ENCODE measurements at places on chromosomes 1 and 21.

DNA sequence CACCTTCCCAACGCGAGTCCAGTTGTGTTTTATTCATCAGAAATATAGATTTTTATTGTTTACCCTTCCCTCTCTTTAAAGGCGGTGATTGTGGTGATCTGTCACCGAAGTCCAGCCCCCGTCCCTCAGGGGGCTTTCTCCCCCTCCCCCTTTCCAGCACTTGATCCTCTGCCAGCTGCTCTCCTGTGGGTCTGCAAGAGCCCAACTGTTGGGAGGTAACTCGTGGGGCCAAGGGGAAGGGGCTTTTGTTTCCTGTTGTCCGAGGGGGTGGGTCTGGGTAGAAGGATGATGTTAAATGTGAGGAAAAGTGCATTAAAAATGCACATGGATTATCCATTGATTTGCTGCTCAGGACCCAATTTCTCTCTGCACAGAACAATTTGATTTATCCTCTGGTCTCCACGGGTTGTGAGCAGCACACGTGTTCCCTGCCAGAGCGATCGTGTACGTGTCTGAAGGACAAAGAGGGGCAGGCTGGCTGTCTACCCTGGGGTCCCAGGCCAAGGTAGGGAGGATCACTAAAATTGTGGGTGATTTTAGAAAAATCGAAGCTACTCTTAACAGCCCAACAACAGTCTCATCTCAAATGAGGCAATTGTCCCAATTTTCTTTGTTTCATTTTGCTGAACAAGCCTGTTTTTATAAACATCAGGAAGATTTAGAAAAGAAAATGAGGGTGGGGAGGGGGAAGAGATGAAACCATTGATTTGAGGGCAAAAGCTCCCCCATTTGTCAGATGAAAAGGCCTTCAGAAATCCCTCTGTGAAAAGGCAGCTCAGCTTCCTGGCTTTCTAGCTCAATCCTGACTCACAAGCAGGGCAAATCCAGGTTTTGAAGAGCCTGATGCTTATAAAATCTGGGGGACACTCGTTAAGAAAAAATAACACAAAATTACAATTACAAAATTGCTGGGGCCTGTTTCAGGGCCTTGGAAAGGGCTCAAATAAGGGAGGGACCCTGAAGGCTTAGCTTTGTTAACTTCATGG lies 176.2 kb downstream of the RHOU start:
- DNase-seq, result no peak

- DNase-seq, result no peak
These were observed 48.8 kb downstream of the CACNA1E start for GRCh38 chr1:181531951-181532600.

DNA sequence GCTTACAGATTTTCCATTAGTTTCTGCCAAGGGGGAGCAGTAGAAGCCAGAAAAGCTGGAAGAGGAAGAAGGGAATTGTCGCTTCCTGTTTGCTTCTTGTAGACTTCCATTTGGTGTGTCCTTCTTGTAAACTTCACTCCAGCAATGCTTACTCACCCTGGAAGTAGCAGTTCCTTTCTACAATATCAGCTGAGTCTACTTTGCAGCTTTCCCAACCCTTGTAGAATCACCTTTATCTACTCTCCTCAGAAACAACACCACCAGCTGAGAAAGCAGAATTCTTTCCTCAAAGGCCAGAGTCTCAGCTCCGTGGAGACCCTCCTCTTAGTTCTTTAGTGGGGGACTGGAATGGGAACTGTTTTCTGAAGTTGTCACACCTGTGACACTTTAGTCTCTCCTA lies 1136.7 kb upstream of the TMPRSS15 start:
- DNase-seq, result no peak

- DNase-seq, result peak; percentile 94
These were observed 35.6 kb downstream of the NGF start for GRCh38 chr1:115302390-115302961.

DNA sequence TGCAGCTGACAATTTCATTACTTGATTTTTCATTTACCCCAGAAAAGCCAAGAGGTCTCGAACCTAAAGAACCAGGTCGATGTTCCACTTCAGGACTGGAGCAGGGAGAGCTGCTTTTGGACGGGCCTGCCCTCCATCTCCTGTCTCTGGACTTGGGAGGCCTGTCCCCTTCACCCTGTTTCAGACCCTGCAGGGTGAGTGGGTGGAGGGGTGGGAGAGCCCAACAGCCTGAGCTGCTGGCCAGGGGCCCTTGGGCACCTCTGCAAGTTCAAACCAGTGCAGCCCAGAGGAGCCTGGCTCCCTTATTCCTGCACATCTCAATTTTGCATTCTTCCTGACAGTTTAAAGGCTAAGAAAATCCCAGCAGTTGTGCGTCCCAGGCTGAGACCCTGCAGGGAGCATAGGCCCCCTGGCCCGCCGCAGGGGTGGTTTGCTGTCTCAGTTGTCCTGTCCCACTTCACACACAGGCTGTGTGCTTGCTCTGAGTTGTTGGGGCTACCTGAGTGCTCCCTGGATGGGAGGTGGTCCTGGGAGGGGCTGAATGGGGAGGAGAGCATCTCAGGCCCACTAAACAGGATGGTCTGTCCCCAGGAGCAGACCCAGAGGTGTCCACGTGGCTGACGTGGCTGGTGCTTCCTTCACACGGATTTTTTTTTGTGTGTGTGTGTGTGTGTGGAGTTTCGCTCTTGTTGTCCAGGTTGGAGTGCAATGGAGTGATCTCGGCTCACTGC lies 443.7 kb downstream of the PTPRU start:
- no peak for DNase-seq

GRCh38 chr1:113875714-113876113 lies 4.2 kb upstream of the PTPN22 start:
- DNase-seq, result no peak

GRCh38 chr1:41539418-41539805 lies 54.9 kb upstream of the EDN2 start:
- DNase-seq, result no peak

DNA sequence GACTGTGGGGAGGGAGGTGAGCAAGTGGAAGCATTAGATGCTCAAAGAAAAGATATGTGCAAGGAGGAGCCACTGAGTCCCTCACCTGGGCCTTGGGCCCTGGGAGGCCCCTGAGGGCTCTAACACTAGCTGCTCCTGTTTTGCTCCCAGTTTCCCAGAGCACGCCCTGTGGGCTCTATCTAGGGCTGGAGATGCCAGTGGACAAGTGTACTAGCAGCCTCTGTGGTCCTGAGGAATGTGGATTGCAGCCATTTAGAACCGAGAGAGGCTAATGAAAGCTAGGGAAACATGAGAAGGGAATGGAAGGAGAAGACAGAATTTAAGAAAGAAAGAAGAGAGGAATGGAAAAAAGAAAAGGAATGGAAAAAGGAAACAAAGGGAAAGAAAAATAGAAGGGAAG lies 10.0 kb upstream of the TBX15 start:
- peak; percentile 31 for DNase-seq

DNA sequence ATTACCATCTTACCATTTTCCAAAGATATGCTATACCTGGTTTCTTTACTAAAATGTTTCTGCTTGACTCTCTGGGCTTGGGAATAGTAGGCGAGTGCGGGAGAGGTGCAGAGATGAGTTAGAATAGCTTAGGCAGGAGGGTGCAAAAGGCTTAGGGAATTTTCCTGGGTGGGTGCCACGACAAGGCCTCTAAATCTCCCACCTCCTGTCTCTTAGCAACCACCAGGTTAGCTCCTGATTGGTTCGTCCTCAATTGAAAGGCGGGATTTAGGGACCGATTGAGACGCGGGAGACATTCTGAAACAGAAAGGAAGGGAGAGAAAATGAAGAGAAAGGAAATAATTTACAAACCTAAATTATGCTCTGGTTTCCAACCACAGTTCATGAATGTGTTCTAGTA lies 3.1 kb downstream of the ACKR1 start:
- no peak for DNase-seq

- peak; percentile 17 for DNase-seq
These were observed 2.0 kb upstream of the PERM1 start for GRCh38 chr1:983798-984475.

GRCh38 chr1:179099891-179100290 lies 18.0 kb downstream of the TOR3A start:
- DNase-seq, result no peak

- DNase-seq, result no peak
These were observed 5.4 kb downstream of the COL9A2 start for GRCh38 chr1:40311692-40312091.

Measured in fibroblast of skin of abdomen (primary cell).